HTR-8/SVneo (cell line): ENCODE measurements at places on chromosomes 1 and 21.

DNA sequence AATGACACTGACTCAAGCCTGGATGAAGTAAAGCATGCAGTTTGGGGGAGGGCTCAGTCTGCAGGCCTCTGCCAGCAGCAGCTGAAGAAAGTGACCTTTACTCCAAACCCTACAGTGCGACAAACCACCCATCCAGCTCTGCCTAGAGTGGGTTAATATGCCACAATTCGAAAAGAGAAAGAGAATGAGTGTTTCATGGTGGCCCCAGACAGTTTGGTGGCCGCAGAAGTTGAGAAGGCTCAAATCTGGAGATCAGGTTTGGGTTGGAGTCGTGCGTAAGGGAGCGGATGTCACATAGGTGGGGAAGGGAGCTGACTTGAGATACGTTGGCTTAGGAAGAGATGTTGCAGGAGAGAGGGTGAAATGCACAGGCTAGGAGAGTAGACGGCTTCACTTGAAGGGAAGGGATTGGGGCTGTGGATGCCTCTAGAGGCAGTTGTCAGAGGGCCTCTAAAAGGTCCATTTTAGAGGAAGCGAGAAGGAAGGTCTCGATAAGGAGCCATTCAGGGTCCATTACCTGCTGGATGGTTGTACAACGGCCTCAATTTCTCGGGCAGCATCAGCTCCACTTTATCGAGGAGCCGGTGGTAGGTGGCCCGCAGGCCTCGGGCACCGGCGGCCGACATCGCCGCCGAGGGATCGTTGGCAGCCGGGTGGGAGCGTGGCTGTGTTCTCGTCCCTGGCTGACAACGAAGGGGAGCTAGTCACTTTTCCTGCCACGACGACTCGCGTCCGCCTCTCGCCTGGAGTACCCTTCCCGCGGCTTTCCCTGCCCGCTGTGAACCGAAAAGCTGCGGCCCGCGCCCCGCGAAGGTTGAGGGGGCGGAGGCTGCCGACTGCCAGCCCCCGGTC, 1.0 kb upstream of the DCAF6 start:
- peak; percentile 43 for DNase-seq

DNA sequence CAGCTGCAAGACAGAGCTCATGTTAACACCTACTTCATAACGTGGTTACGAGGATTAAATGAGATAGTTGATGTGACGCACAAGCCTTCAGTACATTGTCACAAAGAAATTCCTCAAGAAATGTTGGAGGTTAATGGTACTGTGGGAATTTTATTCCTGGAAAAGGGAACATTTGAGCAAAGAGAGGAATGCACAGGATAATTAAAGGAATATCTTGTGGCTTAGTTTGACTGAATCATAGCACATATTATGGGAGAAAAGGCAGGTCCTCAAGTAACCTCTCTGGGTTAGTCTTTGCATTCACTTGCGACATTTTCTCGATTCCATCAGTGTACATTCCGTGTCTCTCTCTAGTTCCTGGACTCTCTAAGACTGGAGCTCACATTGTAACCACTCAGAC, 300.2 kb upstream of the DUSP10 start:
- DNase-seq, result no peak

- no peak for DNase-seq
Observed at GRCh38 chr1:156943756-156944155, 23.3 kb downstream of the LRRC71 start.

DNA sequence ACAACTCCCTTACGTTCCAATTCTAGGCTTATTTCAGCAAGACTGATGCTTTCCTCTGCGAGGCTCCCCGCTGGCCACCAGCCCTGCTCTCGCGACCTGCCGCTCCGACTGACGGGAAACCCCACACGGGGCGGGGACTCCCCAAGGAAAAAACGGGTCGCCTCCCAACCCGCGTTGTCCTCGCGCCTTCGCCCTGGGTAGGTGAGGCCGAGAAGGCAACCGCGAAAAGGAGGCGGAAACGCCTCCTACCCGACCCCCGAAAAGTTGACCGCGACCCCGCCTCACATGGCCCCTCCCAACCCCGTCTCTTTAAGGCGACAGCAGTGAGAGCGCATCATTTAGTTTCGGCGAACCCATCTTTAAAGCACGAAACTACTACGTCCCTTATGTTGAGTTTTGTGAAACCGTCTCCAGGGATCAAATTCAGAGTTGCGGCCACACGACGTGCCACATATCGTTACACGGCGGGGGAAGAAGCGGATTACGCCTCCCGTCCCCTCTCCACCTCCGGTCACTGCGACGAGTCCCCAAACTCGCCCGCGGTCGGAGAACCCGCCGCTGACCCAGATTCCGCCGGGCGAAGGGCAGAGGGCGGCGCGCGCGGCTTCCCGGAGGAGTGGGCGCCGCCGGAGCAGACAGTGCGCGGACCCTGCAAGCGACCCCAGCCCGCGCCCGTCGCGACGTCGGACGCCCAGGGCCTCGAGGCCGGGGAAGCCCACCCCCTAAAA, 1.2 kb downstream of the ANP32E start:
- peak; percentile 66 for DNase-seq

DNA sequence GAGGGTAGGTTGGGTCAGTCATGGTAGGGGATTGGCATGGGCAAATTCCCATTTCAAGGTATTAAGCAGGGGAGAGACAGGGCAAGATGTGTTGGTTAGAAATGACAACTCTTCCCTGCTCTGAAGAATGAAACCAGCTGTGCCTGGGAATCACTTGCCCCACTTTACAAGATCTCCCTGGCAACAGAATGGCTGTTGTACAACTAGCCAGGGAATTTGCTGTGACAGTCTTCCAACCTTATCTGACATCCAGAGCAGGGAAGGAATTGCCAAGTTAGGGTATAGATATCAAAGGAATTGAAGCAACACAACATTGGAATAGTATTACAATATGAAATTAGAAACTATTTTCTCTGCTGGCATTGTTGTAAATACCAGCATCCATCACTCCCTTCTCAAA, 154.7 kb downstream of the CACNA1E start:
- DNase-seq, result no peak

DNA sequence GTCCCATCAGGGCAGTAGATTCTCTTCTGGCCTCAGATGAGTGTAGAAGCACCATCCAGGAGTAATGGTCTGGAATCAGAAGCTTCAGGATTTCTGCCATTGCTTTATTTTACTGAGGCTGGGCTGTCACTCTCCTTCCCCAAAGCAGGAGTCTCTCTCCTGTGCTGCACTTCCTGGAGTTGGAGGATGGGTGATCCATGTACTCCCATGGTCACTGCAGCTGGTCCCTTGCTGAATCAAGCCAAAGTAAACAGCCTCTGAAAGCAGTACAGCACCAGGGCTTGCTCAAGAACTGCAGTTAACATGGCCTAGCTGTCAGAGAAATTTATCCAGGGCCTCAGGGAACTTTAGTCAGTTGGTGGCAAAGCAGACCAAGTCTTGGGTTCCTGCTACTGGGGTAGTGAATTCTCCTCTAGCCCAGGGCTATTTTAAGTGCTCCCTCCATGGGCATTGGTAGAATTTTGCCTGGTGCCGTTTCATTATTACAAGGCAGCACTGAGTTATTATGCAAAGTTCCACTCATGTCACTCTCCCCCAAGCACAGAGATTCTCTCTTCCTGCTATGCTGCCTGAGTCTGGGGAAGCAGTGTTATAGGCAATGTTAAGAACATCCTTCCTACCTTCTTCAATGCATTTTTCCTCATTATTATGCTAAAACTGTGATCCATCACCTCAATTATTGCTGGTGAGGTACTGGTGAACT, 29.5 kb downstream of the DRAM2 start:
- no peak for DNase-seq

DNA sequence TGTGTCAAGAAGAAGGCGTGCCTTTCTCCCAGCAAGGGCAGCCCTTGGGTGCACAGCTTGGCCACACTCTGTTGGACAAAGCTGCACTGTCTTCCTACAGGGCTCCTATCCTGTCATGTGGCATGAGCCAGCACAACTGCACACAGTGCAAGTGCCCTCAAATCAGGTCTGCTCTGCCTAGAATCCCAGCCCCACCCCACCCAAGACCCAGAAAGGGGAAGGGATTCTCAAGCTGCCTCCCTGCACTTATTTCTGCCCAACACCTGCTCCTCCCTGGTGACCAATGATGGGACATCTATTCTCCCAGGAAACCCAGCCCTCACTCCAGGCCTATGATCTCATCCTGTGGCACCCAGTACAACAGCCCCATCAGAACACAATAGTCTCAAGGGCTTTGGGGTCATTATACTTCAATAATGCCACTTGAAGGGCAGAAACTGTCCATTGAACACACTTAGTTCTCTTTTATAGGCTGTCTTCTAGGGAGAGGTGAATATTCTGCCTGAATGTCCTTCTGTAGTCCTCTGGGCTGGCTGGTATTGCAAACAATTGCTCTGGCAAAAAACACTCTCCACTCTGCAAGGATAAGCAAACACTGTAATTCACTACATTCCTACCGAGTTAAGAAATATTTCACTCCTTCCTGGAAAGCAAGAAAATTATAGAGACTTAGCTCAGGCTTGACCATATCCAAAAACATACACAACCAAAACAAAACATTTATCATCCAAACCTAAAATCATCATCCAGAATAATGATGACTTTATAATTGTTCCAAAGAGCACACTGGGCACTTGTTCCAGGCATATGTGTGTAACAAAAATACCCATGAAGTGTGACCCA, 43.1 kb upstream of the IGSF3 start:
- no peak for DNase-seq

DNA sequence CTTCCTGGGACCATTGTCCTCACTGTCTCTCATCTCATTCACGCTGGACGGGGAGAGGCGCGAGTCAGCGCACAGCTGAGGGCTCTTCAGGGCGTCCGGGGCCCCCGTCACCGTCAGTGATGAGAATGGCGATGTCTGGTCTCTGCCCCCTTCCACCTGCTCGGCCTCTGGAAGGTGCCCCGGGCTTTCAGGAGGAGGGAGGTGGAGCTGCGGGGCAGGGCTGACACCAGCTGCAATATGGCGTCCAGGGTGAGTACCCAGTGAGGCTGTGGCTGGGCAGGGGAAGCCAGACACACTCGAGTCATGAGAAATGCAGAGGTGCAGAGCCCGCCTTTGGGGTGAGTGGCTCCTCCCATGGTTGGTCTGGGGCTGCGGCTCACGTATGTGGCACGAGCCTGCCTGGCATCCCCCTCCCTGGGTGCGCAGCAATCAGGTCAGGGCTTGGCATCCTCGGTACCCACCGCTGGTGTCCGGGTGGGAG, 15.1 kb downstream of the MORN1 start:
- DNase-seq, result no peak

DNA sequence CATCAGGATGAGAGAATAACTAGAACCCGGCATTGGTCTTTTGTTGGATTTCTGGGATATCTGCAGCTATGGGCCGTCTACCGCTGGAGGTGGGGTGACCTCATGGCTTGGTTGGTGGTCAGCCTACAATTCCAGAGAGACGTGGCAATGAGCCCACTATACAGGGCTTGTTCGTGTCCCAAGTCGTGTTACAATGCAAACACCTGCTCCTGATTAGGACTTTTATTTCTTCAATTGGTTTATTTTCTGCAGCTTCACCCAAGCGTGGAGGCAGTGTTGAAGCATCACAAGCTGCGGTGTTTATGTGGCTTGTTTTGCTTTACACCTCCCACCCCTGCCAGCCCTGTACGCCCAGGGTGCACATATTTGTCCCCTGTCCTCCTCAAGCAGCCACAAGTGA, 211.7 kb upstream of the TMEM51 start:
- no peak for DNase-seq

DNA sequence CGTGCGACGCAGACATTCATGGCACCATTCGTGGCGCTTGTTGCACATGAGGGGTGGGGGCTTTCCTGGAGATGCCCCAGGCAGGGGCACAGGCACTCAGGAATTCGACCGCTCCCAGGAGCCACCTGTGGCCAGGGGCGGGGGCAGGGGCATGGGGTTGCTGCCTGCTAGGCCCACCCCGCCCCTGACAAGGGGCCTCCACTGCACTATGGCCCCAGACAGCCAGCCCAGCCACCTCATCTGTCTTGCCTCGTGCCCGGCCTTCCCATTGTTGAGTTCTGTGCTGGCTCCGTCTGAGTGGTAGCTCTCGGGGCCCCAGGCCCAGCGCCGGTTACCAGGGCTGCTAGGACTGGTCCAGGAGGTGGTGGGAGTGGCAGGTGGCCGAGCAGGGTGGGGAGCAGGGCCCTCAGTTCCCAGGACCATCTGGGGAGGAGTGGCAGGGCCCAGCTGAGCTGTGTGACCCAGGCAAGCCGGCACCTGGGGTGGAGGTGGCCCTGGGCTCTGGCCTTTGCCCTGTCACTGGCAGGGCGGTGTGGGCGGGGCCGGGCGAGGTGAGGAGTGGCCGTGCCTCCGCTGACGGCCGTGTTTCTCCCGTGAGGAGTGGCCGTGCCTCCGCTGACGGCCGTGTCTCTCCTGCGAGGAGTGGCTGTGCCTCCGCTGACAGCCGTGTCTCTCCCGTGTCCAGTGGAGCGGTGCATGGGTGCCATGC, 1.9 kb downstream of the PLCH2 start:
- no peak for DNase-seq

GRCh38 chr21:44866780-44867179, 6.7 kb downstream of the PTTG1IP start:
- no peak for DNase-seq

- no peak for DNase-seq
Observed at GRCh38 chr1:67582625-67583461, 102.2 kb upstream of the GADD45A start.

DNA sequence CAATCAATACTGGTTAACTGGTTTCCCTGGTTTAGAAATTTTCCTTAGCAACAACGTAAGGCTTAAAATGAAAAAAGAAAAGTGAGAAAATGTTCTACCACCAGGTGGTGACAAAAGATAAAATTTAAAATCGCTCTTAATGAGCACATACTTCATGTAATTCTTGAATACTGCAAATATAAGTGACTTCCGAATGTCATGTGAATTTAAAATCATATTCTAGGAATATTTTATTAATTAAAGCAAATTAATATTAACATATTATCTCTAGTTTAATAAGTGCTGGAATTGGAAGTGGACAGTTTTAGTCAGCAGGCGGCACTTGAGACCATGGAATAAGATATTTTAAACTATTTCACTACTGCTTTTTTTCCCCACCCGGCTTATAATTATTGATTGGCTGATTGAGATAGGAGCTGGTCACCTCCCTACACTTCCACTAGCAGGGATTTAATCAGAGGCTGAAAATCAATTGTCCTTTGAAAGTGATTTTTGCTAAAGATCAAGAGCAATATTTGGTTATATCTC, 5.0 kb upstream of the ADAMTS1 start:
- DNase-seq, result no peak

GRCh38 chr1:2025491-2025981, 6.4 kb downstream of the GABRD start:
- DNase-seq, result no peak
